ENCODE measurements at places on chromosomes 6 and 20. TPM values are rescaled to one million over a fixed set of nuclear protein-coding genes. Genes with fewer than 3 reads are reported as not detected.

GRCh38 chr6:113184291-113184690, 672.9 kb upstream of the MARCKS start:
- no peak overlapping the region for H3K27ac ChIP-seq
- no peak for DNase-seq
- H3K27me3 ChIP-seq = no peaks in the 10 kb centered on the region
- no peak overlapping the region for H3K4me3 ChIP-seq

DNA sequence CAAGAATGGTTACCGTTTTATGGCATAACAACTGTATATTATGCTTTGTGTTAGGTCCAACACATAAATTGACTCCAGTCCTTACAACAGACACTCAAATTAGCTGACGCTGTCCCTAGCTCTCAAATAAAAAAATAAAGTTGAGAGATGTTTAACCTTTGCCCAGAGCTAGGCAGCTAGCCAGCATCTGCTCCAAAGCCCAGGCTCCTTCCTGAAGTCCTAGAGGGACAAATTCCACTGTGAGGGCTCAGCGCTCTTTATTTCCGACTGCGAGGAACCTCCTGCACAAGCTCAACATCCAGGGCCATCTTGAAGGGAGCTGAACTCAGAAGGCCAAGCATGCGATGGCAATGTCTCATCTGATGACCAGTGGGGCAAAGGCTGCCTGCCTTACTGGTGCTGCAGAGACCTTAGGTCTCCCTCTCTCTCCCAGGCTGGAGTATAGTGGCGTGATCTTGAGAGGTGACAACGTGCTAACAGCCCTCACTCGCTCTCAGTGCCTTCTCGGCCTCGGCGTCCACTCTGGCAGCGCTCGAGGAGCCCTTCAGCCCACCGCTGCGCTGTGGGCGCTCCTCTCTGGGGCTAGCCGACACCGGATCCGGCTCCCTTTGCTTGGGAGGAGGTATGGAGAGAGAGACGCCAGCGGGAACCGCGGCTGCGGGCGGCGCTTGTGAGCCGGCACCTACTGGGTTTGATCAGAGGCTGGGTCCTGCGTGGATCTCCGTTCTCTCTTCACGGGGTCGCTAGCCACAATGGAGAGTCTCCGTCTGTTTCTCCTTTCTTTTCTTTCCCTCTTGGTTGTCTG, 24.7 kb upstream of the GFOD1 start:
- H3K4me3 ChIP-seq = no peak overlapping the region
- H3K36me3 ChIP-seq = no peaks in the 10 kb centered on the region
- H3K4me1 ChIP-seq = no peaks in the 10 kb centered on the region
- no peak overlapping the region for H3K27ac ChIP-seq
- no peak for DNase-seq

GRCh38 chr6:157273756-157274470, 49.4 kb downstream of the TMEM242 start:
- peaks cover 10% of the 10 kb centered on the region for H3K27me3 ChIP-seq
- DNase-seq = peak; percentile 28
- H3K4me1 ChIP-seq = peaks cover 45% of the 10 kb centered on the region

DNA sequence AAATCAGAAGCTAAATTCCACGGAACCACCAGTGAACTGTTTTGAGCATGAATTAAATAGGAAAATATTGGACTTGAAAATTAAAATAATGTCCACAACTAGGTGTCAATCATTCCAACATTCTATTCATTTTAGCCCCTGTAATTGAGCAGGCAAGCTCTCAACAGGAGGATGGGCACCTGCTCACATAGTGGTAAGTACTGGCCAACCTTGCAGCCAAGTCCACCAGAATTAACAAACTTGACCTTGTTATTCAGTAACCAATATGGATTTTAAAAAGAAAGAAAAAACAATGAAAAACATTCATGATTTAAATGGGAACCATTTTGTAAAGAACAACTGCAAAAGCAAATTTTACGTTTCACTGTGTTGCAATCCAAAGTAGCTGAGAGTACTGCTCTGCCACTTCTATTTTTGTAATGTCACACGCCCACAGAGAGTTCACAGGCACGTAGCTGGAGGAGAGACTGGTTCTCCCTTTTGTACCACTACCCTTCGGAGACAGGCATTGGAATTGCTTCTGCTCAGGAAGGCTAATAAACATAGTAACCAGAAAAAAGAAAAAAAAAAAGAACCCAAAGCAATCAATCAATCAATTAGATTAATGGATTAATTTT, 75.2 kb upstream of the F13A1 start:
- no peak overlapping the region for H3K4me3 ChIP-seq
- H3K27me3 ChIP-seq = peaks cover 18% of the 10 kb centered on the region
- no peak overlapping the region for H3K27ac ChIP-seq
- no peaks in the 10 kb centered on the region for H3K36me3 ChIP-seq
- H3K4me1 ChIP-seq = no peaks in the 10 kb centered on the region

- H3K4me1 ChIP-seq = no peaks in the 10 kb centered on the region
- no peak for DNase-seq
These were observed 540.9 kb downstream of the EPM2A start for GRCh38 chr6:145194389-145194788.

GRCh38 chr20:41782255-41782654, 164.1 kb upstream of the CHD6 start:
- no peaks in the 10 kb centered on the region for H3K4me1 ChIP-seq
- H3K36me3 ChIP-seq = no peaks in the 10 kb centered on the region
- H3K4me3 ChIP-seq = no peak overlapping the region
- no peak overlapping the region for H3K27ac ChIP-seq
- no peak for DNase-seq
- peaks cover 8% of the 10 kb centered on the region for H3K27me3 ChIP-seq

- H3K27ac ChIP-seq = no peak overlapping the region
- H3K4me3 ChIP-seq = no peak overlapping the region
- H3K27me3 ChIP-seq = no peaks in the 10 kb centered on the region
- DNase-seq = no peak
- peaks cover 41% of the 10 kb centered on the region for H3K4me1 ChIP-seq
These were observed 83.8 kb downstream of the SASH1 start for GRCh38 chr6:148426317-148426977.

The TRIM15 gene
- not detected for total RNA-seq

The CYP21A2 gene
- 0.23 TPM for total RNA-seq
